ENCODE measurements at places on chromosomes 13 and 19. TPM values are rescaled to one million over a fixed set of nuclear protein-coding genes. Genes with fewer than 3 reads are reported as not detected.

DNA sequence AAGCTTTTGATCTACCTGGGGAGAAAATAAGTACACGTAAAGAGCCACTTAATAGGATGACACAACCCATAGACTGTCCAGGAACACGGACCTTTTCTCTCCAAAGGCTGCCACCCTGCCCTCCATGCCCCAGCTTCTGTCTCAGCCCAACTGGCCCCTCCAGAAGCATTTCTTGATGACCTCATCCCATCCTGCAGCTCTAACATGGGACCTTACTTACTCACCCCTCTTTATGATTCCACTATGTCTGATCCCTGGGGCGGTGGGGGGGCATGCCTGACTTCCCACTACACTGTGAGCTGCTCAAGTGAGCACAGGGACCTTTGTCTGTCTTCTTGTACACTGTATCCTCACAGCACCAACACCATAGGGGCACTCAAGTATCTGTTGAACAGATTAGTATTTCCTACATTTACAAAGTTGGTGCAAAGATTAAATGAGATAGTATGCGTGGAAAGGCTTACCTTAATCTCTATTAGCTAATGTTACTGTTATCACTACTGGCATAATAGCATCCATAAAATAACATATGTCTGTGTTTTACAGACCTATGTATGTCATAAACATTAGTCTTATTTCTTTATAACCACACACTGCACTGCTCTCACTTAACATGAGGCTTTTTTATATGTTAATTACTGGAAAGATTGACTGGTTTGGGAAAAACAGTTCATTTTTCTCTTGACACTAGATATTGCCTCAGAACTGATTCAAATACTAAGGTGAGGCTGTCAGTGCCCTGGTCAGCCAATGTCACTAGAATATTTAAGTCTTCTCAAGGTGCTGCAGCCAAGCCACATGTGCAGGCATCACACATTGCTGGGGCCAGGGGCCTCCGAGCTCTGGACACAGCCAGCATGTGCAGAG is 100.9 kb downstream of the FOXO1 start:
- H3K4me1 ChIP-seq, result peaks cover 35% of the 10 kb centered on the region
- no peak overlapping the region for H3K27ac ChIP-seq
- DNase-seq, result no peak
- H3K36me3 ChIP-seq, result no peaks in the 10 kb centered on the region
- no peaks in the 10 kb centered on the region for H3K27me3 ChIP-seq

DNA sequence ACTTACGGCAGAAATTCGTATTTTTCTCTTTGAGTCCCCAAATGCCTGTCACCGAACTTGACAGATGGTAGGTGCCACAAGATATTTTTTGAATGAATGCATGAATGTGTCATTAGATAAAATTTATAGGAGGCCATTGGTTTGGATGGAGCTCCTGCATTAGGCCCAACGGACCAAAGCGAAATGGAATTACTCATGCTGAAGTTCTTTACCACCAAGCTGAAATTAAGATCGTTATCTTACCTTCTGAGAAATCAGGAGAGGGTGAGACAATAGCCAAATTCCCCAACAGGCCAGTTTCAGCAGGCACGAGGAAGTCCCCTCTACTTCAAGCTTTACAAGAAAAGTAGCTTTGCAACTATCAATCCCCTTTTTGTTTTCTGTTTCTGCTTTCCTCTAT is 452.5 kb upstream of the ARGLU1 start:
- H3K27me3 ChIP-seq, result no peaks in the 10 kb centered on the region
- DNase-seq, result no peak
- H3K4me3 ChIP-seq, result no peak overlapping the region
- H3K36me3 ChIP-seq, result no peaks in the 10 kb centered on the region

- no peak for DNase-seq
- no peaks in the 10 kb centered on the region for H3K4me1 ChIP-seq
- no peaks in the 10 kb centered on the region for H3K36me3 ChIP-seq
- no peak overlapping the region for H3K27ac ChIP-seq
- H3K27me3 ChIP-seq, result no peaks in the 10 kb centered on the region
Observed at GRCh38 chr19:51771376-51772130, 10.6 kb downstream of the FPR2 start.

GRCh38 chr13:27379694-27380641 is 44.5 kb upstream of the GTF3A start:
- H3K4me3 ChIP-seq, result no peak overlapping the region
- no peak overlapping the region for H3K27ac ChIP-seq
- DNase-seq, result peak; percentile 85
- peaks cover 9% of the 10 kb centered on the region for H3K4me1 ChIP-seq

DNA sequence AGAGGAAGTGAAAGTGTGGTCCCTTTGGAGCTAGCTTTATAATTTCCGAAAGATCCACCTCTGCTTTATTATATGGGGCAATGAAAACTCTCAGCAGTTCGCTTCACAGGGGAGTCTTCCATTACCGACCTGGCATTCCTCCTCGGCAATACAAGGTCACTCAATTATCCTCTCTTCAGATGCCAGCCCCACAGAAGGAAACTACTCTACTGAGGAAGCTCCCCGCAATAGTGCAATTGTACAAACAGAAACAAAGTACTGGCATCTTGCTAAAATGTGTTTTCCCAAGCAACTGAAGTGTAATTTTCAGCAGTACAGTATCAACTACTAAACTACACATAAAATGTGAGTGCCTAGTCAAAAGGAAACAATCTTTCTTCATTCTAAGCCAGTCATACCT is 702.0 kb downstream of the PCDH9 start:
- no peak for DNase-seq
- no peaks in the 10 kb centered on the region for H3K4me1 ChIP-seq
- no peaks in the 10 kb centered on the region for H3K36me3 ChIP-seq
- H3K27me3 ChIP-seq, result no peaks in the 10 kb centered on the region
- H3K4me3 ChIP-seq, result no peak overlapping the region

GRCh38 chr19:46381346-46381745 is 32.0 kb downstream of the CCDC8 start:
- no peak overlapping the region for H3K27ac ChIP-seq
- no peaks in the 10 kb centered on the region for H3K36me3 ChIP-seq
- H3K4me1 ChIP-seq, result peaks cover 11% of the 10 kb centered on the region

DNA sequence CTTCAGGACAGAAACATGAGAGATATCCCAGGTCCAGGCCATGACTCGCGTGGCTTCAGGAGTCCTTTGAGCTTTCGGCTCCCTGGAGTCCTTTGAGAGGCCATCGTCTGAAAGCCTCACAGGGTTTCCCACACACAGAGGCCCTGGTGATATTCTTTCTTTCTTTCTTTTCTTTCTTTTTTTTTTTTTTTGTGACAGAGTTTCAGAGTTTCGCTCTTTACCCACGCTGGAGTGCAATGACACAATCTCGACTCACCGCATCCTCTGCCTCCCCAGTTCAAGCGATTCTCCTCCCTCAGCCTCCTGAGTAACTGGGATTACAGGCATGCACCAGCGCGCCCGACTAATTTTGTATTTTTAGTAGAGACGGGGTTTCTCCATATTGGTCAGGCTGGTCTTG is 5.5 kb downstream of the SIN3B start:
- H3K4me1 ChIP-seq, result peaks cover 7% of the 10 kb centered on the region
- no peak overlapping the region for H3K4me3 ChIP-seq
- peaks cover 5% of the 10 kb centered on the region for H3K36me3 ChIP-seq
- no peak overlapping the region for H3K27ac ChIP-seq

- no peaks in the 10 kb centered on the region for H3K27me3 ChIP-seq
- DNase-seq, result no peak
- no peaks in the 10 kb centered on the region for H3K36me3 ChIP-seq
- no peaks in the 10 kb centered on the region for H3K4me1 ChIP-seq
Observed at GRCh38 chr13:80824229-80824628, 483.3 kb upstream of the SPRY2 start.

DNA sequence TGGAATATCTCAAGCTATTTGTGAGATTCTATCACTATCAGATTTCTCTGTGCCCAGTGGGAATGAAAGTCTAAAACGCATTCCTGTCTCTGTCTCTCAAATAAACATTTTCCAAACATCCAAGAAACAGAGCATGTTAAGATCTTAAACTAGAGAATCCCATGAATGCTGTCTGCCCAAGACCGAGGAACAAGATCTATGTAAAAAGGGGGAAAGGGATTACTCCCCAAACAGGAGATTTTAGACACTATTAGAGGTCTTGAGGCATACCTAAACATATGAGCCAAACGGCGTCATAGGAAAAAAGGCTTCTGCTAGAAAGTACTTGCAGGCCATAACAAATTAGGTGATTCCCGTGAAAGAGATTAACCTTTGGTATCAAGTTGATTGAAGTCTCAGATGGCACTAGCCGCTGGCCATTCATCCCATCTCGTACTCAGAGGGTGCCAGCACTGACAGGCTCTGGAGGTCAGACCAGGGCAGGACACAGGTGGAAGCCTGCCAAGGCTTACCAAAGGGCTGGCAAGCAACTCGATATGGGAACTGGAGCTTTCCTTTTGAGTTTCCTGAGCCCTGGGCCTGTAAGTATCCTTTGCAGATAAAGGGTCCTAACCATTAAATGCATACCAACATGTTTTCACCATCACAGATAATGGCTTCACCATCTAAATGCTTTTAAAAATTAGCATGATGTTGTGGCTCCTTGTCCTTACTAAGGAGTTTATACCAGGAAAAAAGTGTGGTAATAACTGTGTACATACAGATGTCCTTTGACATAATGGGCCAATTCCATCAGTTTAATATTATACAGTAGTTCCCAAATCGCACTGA is 225.2 kb downstream of the FOXO1 start:
- DNase-seq, result peak; percentile 86
- peaks cover 45% of the 10 kb centered on the region for H3K4me1 ChIP-seq
- H3K27ac ChIP-seq, result no peak overlapping the region
- H3K27me3 ChIP-seq, result no peaks in the 10 kb centered on the region

The IL12RB1 gene
- 0.41 TPM for total RNA-seq

The ZNF665 gene
- total RNA-seq, result 1.9 TPM

- H3K27me3 ChIP-seq, result no peaks in the 10 kb centered on the region
- peaks cover 24% of the 10 kb centered on the region for H3K4me1 ChIP-seq
- H3K36me3 ChIP-seq, result no peaks in the 10 kb centered on the region
- peak overlapping the region; percentile 81 for H3K27ac ChIP-seq
- no peak for DNase-seq
Observed at GRCh38 chr13:59352600-59352999, 811.1 kb downstream of the DIAPH3 start.

DNA sequence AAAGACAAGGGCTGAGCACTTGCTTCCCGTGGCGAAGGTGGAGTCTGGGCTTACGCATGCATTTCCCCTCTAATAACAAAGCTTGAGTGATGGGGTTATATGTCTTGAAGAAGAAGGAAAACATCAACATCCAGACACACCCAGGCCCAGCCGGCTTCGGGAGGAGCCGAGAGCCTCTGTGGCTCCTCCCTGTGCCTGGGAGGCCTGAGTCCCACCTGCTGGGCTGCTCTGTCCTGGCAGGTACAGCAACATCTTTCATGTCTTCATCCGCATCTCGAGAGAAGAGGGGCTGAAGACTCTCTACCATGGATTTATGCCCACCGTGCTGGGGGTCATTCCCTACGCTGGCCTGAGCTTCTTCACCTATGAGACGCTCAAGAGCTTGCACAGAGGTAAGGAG is 30.6 kb downstream of the TMEM161A start:
- H3K27me3 ChIP-seq, result no peaks in the 10 kb centered on the region
- H3K4me1 ChIP-seq, result no peaks in the 10 kb centered on the region
- no peak overlapping the region for H3K4me3 ChIP-seq
- H3K36me3 ChIP-seq, result no peaks in the 10 kb centered on the region
- no peak overlapping the region for H3K27ac ChIP-seq

DNA sequence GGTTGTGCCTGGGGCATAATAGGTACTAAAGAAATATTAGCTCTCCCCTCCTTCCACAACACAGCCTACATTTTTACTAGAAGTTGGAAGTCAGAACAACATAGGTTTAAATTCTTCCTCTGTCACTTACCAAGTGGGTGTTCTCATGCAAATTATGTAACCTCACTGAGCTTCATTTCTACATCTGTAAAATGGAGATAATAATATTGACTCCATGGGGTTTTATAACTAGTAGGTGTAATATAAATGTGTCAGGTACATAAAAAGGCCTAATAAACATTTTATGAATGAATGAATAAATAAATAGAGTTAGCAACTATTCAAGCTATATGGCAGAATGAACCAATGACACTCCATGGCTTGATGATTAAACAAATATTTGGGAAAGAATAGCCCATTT is 27.1 kb upstream of the SERP2 start:
- no peaks in the 10 kb centered on the region for H3K36me3 ChIP-seq
- DNase-seq, result no peak
- H3K27me3 ChIP-seq, result no peaks in the 10 kb centered on the region
- no peak overlapping the region for H3K27ac ChIP-seq

GRCh38 chr19:49690656-49691242 is at the start of gene CPT1C:
TSS of gene CPT1C (plus strand) at chr19:49691116. CDS start at chr19:49692253, 1,137 bp downstream.
- peaks cover 7% of the 10 kb centered on the region for H3K36me3 ChIP-seq
- peak within 1 kb of the TSS; percentile 58 for H3K4me3 ChIP-seq
- peaks cover 3% of the 10 kb centered on the region for H3K4me1 ChIP-seq
- H3K27me3 ChIP-seq, result no peaks in the 10 kb centered on the region

The DAND5 gene
- total RNA-seq, result not detected

GRCh38 chr13:20206065-20206697 is 13.4 kb upstream of the GJB2 start:
- no peaks in the 10 kb centered on the region for H3K36me3 ChIP-seq
- no peak overlapping the region for H3K27ac ChIP-seq
- no peak for DNase-seq
- H3K27me3 ChIP-seq, result peaks cover 4% of the 10 kb centered on the region
- H3K4me3 ChIP-seq, result no peak overlapping the region
- no peaks in the 10 kb centered on the region for H3K4me1 ChIP-seq

GRCh38 chr13:77456271-77456670 is 79.2 kb upstream of the SCEL start:
- no peaks in the 10 kb centered on the region for H3K27me3 ChIP-seq
- no peak for DNase-seq
- H3K4me1 ChIP-seq, result no peaks in the 10 kb centered on the region

DNA sequence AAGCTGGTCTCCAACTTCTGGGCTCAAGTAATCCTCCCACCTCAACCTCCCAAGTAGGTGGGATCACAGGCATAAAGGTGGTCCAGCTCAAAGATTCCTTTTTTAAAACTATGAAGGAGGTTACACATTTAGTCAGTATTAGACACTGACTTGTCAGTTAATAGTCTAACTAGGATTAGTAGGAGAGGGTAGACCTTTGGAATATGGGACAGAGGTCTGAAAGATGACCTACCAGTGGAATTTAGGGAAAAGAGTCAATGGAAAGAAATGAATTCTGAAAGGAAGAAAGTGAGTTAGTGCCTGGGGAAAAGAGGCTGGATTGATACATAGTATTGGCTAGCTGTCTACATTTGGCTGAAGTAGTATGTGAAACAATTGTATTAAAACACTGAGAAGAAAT is 220.7 kb downstream of the MZT1 start:
- H3K4me3 ChIP-seq, result no peak overlapping the region
- no peaks in the 10 kb centered on the region for H3K36me3 ChIP-seq
- H3K27ac ChIP-seq, result no peak overlapping the region
- no peak for DNase-seq
- H3K4me1 ChIP-seq, result no peaks in the 10 kb centered on the region
- H3K27me3 ChIP-seq, result no peaks in the 10 kb centered on the region

- no peaks in the 10 kb centered on the region for H3K27me3 ChIP-seq
- H3K36me3 ChIP-seq, result no peaks in the 10 kb centered on the region
- no peak overlapping the region for H3K4me3 ChIP-seq
- no peaks in the 10 kb centered on the region for H3K4me1 ChIP-seq
- no peak for DNase-seq
Observed at GRCh38 chr19:30253581-30253996, 118.6 kb upstream of the ZNF536 start.
